ENCODE measurements at places on chromosomes 16 and 17.

DNA sequence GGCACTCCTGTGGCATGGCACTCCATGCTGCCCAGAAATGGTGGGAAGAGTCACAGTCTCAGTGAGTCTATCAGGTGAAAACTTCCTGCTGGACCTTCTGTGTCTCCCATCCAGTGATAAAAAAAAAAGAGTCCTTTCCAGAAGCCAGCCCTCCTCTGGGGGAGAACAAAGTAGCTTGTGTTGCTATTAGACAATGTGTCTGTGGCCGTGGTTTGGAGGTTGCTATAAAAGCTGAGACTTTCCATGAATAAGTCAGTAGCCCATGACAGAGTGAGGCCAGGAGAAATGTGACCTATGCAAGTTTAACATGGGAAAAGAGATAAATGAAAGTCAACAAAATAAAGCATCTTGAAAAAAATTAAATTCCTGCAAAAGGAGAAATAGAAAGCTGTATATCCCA, 250.7 kb upstream of the MON1B start:
- DNase-seq = no peak

GRCh38 chr17:49000943-49001342, 3.8 kb downstream of the IGF2BP1 start:
- DNase-seq = no peak

GRCh38 chr16:62036101-62036801, at the start of gene CDH8:
TSS of gene CDH8 (minus strand) at chr16:62036438. CDS start at chr16:62021403, 15,035 bp downstream.
- no peak for DNase-seq

- no peak for DNase-seq
These were observed 10.7 kb downstream of the CYBC1 start for GRCh38 chr17:82439829-82440365.

GRCh38 chr16:12150600-12150999, 174.1 kb downstream of the SNX29 start:
- DNase-seq = no peak

DNA sequence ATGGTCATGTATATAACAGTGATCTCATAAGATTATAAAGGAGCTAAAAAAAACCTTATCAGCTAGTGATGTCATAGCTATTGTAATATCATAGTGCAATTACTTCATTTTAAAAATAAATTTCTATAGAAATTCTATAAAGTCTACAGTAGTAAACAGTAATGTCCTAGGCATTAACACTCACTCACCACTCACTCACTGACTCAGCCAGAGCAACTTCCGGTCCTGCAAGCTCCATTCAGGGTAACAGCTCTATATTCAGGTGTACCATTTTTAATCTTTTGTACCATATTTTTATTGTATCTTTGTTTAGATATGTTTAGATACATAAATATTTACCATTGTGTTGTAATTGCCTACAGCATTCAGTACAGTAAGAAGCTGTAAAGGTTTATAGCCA, 524.4 kb upstream of the CDH5 start:
- DNase-seq = no peak

GRCh38 chr17:57130708-57131461, 45.8 kb downstream of the AKAP1 start:
- no peak for DNase-seq

- DNase-seq = no peak
These were observed 124.7 kb downstream of the HS3ST2 start for GRCh38 chr16:22938647-22939046.

DNA sequence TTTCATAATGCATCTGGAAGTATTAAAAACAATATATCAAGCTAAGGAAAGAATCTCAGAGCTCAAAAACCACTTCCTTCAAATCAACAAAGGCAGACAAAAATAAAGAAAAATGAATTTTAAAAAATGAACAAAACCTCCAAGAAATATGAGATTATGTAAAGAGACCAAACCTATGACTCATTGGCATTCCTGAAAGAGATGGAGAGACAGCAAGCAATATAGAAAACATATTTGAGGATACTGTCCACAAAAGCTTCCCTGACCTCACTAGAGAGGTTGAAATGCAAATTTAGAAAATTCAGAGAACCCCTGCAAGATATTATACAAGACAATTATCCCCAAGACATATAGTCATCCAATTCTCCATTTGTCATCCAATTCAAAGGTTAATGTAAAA, 311.3 kb upstream of the SOX9 start:
- no peak for DNase-seq

DNA sequence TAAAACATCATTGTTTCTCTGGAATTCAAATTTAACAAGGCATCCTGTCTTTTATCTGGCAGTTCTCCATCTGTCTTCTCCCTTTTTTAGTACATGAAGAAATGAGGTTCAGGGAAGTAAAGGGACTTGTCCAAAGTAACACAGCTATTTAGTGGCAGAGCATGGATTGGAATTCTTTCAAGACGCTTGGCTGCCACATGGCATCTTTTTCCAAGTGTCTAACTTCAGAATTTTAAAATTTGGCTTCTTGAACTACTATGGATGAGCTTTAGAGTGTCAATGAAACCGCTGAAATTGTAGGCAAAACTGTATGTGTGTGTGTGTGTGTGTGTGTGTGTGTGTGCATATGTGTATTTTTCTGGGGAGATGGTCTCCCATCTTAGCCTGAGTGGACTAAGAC, 5.2 kb upstream of the TMIGD1 start:
- DNase-seq = no peak

GRCh38 chr16:11800382-11800718, 3.3 kb upstream of the ZC3H7A start:
- DNase-seq = no peak

- no peak for DNase-seq
These were observed 22.2 kb downstream of the HLF start for GRCh38 chr17:55286681-55287589.

GRCh38 chr17:57943645-57944044, 11.6 kb downstream of the CUEDC1 start:
- DNase-seq = no peak

GRCh38 chr17:67459985-67460384, 82.9 kb downstream of the PITPNC1 start:
- DNase-seq = no peak

- no peak for DNase-seq
These were observed 7.4 kb upstream of the EEF2K start for GRCh38 chr16:22198547-22199293.

DNA sequence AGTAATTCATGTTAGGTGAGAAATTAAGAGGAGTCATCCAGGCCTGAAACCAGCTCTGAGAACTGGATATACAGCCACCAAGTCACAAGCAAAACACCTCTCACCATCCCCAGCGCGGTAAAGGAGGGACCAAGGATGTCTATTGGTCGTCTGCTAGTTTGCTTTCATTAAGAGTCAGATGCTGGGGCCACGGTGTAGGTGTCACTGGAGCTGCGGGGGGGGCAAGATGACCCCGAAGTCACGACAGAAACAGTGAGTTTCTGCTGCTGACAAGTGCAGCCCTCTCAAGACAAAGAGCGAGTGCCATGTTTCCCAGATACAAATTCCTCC, 790 bp downstream of the NCBP3 start:
- no peak for DNase-seq

DNA sequence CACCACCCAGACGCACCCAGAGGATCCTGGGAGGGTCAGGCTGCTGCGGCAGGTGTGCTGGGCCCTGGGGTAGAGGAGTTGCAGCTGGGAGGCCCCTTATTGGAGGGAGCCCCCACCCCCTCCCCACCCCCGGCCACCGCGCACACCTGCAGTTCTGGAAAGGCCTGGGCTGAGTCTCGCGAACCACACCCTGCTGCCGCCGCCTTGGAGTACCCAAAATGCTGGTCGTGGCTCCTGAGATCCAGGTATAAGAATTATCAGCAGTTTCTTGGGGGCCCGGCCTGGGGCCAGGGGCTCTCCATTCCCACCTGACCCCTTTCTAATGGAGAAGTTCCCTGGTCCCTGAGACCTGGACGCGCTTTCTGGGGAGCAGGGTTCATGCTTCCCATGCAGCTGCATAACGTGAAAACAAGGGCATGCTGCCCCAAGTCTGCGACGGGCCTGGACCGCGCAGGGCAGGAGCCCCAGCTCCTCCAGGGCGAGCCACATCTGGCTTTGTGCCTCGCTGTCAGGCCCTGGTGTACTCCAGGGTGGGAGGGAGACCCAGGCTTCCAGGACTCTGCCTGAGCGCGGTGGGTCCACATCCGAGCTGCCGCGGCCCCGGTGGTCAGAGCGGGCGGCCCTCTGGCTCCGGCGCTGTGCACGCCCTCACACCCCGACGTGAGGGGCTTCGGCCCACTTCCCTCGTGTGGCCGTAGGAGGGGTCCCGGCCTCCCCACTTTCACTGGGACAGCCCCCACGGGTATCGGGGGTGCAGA, 7.3 kb upstream of the SNAI3 start:
- no peak for DNase-seq

DNA sequence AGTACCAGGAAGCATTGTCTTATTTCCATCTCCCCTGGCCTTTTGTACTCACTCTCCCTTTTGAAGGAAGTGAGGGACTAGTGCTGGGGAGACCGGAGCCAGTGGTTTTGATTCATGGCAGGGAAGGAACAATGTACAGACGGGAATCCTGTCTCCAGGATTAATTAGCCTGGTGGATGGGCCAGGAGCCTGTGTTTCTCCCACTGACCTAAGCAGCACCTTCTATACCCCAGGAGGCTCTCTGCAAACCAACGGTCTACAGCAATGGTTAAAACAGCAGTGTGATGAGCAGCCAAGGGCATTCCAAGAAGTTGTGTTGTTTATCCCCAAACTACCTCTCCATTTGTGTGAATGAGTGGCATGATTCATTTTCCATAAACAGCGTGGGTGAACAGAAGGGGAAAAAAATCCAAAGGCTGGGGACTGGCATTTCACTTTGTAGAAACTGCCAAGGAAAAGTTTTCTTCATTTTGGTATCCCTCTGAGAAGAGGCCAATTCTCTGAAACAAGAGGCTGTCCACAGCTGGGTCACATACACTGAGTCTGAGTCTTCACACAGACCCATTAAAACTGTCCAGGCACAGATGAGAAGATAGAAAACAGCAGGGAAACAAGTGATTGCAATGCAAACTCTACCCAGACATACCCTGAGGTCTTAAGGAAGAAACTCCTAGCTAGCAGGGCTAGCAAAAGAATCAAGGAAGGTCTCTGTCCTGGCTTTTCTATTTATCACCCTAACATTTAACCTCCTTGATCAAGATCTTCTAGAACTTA, 18.1 kb downstream of the ANKFN1 start:
- no peak for DNase-seq

GRCh38 chr17:65918500-65918899, 273.4 kb downstream of the CEP112 start:
- no peak for DNase-seq

DNA sequence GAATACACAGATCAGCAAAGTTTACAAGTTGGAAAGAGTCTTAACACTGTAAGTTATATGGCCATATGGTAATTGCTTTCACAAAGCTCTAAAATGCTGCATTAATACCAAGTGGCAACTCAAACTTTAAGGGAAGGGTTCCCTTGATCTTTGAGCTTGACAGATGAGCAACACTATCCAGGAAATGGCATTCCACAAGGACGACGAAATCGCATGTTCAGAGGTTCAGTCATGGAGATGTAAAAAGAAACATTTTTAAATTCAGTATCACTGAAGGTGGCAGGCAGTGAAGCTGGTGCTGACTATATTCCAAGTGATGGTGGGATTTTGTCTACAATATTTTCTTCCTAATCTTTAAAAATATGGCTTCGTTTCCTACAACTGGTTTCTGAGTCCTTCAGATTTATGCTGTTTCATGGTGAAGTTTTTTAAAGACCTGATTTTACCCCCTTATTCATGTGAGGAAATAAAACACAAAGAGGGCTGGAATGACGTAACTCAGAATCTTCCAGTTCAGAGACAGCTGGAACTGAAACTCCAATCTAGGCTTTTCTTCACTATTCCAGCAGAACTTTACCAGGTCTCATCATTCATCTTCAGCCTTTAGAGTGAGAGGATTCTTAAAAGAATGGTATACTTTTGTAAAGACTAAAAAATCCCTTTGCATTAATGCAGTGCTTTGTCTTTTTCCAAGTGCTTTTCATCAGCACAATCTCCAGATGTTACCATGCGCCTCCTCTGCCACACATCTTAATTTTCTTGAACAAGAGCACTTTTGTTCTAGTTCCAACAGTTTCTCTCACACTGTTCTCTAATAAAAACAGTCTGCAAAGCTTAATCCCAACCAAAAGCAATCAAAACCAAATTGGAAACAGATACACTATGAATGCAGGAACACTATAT, 20.2 kb downstream of the CHCT1 start:
- no peak for DNase-seq

DNA sequence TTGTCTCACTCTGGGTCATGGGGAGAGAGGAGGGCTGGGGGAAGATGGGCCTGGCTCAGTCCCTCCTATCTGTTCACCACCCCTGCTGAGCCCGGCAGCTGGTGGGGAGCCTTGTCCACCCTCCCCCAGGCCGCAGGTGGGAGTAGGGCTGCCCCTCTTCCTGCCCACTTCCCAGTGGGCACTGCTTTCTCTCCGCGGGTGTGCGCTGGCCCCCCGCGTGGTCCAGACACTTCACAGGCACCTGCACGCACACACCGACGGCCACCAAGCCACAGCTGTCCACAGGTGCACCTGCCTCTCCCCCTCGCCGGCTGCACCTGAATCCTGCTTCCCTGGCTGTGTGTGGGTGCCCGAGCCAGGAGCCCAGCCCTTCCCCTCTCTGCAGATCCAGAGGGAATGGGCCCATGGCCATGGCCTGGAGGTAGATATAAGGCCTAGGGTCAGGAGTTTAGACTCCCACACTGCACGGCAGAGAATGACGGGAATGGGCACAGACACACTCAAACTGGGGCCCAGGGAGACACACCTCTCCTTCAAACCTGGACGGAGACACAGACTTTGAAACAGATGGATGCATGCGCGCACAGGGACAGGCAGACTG, 2.0 kb downstream of the NHERF2 start:
- DNase-seq = no peak

DNA sequence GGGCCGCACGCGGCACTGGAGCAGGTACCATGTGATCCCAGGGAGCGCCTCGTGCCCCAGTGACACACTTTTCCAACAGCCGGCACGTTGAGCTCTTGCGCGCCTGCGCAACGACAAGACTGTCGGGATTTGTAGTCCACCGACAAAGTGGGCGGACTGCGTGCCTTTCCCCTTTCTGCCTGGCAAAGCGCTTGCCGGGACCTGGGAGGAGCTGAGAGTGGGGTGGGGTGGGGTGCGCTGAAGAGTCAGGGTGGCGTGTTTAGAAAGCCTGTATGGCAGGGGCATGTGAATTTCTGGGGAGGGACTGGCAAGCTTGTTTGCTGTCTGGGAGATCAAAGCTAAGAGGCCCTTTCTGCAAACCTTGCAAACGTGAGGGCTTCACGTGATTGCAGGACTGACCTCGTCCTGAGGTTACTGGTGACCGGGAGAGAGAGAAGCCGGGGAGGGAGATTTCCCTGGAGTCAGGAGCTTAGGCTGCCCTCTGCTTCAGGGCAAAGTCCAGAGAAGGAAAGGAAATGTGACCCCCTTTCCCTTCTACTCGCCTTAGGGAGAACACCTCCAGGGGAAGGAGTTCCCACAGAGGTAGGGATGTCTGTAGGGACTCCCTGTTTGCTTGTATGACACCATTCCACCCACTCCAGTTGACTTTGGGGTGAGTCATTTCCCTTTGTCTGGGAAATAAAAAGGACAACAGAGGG, 429 bp upstream of the NR1D1 start:
- DNase-seq = peak; percentile 95

All from BJ (cell line).